ENCODE measurements at places on chromosomes 11 and 22.

GRCh38 chr11:110297726-110298300, 1.4 kb upstream of the RDX start:
- no peak for DNase-seq

- DNase-seq = no peak
Observed at GRCh38 chr22:44838316-44839016, 86.1 kb downstream of the ARHGAP8 start.

GRCh38 chr11:75148436-75148983, 2.4 kb upstream of the SLCO2B1 start:
- DNase-seq = no peak

DNA sequence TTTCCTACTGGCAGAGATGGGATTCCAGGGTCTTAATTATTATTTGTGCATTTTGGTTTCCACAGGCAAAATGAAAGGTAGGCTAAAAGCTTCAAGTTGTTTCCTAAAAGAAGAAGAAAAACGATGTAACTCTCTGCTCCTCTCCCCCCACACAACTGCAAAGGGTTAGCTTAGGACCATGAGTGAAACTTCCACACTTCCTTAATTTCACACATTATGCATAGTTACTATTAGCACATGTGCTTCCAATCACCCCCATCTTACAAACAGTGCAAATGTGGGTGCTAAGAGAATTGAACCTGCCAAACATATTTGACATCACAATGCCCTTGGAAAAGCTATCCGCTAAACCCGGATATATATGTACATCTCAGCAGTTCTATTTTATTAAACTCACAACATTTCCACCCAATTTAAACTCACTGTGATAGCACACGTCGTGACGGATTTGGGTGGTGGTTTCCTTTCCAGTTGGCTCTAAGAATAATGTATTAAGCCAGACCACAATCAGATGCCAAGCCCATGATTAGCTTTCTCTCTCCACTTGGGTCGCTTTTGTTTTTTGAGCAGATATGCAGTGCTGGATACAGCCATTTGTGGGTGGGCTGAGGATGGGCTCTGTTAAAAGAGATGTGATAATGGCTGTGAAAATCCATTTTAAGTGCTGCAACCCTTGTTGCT, 245.0 kb upstream of the POU2AF2 start:
- no peak for DNase-seq

GRCh38 chr11:118625036-118625690, 17.7 kb downstream of the PHLDB1 start:
- DNase-seq = no peak
